ENCODE measurements at places on chromosomes 11 and 22.

- DNase-seq: no peak
These were observed 202.5 kb upstream of the CADM1 start for GRCh38 chr11:115706626-115707135.

- peak; percentile 14 for DNase-seq
These were observed 110.5 kb downstream of the ATG16L2 start for GRCh38 chr11:72924568-72925190.

- DNase-seq: peak; percentile 93
These were observed 38.4 kb upstream of the EMID1 start for GRCh38 chr22:29167032-29167911.

DNA sequence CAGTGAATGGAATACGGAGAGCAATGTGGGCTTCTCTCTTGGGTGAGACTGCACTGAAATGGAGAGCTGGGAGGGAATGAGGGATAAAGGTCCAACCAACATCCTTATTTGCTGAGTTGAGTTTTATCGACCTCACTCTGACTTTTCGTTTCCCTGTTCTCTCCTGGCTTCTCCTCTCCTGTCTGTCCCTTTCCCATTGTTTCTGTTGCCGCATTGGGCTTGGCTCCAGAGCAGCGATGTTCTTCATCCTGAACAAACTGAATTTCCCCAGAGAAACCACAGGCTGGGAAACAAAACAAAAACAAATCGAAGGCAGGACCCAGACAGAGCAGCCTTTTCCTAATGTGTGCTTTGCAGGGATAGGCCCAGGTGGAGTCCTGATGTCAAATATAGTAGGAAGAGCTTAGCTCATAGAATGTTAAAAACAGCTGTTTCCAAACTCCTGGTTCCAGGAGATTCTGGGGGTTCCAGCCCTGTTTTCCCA is 30.0 kb downstream of the MOV10L1 start:
- no peak for DNase-seq

DNA sequence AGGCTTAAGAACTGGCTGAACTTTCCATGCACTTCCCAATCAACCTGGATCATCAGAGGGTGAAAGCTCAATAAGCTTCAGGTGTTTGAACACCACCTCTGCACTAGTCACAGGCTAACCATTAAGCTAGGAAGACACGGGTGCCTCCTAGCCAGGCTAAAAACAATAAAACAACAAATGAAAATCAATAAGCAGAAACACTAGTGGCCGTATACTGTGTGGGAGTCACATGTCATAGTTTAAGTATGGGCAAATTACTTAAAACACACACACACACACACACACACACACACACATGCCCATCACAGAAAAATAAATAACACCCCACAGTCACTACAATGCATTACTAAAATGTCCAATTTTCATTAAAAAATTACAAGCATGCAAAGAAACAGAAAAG is 85.2 kb downstream of the APOL5 start:
- no peak for DNase-seq

- DNase-seq: peak; percentile 34
These were observed 6.8 kb downstream of the RNF214 start for GRCh38 chr11:117239295-117239694.

DNA sequence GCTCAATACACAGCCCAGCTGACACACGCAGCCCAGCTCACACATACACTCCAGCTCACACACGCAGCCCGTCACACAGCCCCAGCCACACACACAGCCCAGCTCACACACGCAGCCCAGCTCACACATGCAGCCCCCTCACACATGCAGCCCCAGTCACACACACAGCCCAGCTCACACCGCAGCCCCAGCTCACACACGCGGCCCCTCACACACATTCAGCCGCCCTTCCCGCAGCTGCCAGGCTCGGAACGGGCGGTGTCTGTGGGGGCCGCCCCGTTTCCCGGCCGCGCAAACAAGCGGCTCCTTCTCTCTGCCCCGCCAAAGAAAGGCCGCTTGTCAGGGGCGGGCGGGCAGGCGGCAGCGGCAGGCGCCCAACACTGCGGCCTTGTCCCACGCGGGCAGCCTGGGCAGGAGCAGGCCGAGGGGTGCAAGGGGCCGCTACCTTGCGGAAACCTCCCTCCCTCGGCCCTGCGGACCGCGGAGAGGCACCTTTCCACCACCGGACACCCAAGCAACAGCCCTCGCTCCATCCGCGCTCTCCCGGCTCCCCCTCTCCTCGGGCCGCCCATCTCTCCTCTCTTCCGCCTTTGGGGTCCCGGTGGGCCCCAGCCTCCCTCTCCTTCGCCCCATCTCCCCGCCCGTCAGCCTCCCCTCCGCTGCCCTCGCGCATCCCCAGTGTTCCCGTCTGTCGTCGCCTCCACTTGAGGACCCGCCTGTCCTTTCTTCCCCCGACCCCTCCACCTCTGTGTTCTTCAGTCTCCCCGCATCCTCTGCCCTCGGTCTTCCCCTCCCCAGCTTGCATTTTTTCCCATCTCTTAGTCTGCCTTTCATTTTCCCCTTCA is 2.2 kb downstream of the PHLDB1 start:
- no peak for DNase-seq

- no peak for DNase-seq
These were observed 3.9 kb downstream of the PRDM11 start for GRCh38 chr11:45150301-45150700.

DNA sequence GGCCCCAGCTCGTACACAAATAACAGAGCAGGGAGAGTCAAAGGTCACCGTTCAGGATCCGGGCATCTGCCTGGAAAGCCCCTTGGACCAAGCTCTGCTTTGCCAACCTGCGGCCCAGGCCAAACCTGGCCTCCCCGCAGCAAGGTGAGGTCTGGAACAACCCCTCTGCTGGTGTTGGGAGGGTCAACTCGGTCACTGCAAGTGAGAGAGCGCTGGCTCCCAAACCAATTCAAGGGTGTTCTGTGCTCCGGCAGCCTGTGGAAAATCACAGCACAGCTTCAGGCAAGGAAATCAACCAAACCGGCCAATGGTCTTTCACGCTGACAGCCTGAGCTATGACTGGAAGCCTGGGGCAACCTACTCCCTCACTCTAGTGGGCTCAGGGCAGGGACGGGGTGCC is 63.4 kb downstream of the MYH9 start:
- DNase-seq: no peak

- peak; percentile 43 for DNase-seq
These were observed 48.2 kb upstream of the SMCO4 start for GRCh38 chr11:93591247-93591898.

GRCh38 chr11:23973244-23973643 is 523.6 kb upstream of the LUZP2 start:
- no peak for DNase-seq

DNA sequence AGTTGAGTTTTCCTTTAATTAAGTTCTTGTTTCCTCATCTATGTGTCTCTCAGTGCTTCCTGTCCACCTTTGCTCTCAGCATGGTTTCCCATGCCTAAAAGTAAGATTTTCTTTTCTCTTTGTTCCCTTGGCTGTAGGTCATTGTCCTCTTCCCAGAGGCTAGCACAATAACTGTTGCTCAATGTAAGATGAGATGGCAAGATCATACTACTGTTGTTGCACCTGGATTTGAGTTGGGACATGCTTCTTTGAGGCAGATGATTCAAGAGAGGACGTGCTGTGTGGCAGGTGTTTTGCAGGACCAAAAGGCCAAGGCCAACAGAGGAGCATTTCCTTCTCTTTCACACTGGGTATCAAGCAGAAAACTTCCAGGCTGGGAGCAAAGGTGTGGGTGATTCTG is 11.3 kb upstream of the NELL1 start:
- DNase-seq: no peak

DNA sequence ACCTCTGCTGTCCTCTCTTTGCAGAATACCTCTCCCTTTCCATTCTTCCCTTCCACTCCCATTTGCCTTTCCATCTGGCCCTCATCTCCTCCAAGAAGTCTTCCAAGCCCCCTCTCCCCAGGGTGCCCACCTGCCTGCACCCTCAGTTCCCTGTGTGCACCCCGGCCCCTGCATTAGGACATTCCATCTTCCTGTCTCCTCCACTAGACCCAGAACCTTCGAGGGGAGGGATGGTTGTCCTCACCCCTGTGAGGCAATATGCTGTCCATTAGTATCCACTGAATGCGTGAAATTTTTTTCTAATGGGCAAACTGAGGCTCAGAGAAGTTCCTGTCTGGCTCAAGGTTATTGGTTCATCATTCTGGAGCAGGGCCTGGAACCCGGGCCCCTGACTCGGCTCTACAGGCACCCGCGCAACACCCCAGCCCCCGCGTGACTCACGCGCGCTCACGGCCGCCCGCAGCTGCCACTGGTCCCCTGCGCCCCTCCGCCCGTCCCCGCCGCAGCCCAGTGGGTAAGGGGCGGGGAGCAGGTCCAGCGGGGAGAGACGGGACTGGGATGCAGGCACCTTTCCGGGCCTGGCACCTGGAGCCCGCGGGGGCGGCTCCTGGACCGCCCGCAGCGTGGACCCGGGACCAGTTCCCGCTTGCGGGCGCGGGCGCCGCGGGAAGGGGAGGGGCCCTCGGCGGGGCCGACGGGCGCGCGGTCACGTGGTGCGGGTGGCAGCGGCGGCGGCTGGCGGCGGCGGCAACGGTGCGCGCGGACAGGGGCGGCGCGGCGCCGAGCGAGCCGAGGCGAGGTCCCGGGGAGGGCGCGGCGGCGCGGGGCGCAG is 7.0 kb downstream of the SEPTIN3 start:
- DNase-seq: no peak

DNA sequence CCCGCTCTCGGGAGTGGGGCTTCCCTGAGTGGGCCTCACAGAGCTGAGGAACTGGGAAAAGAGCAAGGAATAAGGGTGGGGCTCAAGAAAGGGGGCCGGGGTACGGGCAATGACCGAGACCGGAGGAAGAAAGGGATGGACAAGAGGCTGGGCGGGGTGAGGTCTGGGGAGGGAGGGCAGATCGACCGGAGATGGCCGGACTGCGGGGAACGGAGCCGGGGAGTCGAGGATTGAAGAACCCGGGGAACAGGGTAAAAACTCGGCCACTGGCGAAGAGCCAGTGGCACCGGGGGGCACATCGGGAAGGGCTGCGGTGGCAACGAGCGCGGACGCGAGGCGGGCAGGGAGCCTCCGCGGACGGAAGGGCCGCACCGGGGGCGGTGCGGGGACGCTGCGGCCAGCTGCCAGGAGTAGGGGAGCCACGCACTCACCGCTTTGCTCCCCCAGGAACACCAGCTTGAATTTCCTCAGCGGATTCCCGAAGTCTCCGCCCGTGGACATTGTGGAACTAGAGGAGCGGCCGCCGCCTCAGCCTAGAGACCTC is 667 bp downstream of the RAB6A start:
- no peak for DNase-seq

DNA sequence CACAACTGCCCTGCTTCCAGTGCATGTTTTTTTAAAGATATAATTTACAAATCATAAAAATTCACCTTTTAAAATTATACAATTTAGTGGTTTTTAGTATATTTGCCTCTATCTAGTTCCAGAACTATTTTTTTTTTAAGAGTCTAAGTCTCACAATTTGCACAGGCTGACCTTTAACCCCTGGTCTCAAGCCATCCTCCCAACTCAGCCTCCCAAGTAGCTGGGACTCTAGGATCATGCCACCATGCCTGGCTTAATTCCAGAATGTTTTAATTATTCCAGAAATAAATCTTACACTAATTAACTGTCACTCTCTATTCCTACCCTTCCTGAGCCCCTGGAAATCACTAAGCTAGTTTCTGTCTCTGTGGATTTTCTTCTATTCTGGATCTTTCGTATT is 1.4 kb upstream of the ARCN1 start:
- no peak for DNase-seq

DNA sequence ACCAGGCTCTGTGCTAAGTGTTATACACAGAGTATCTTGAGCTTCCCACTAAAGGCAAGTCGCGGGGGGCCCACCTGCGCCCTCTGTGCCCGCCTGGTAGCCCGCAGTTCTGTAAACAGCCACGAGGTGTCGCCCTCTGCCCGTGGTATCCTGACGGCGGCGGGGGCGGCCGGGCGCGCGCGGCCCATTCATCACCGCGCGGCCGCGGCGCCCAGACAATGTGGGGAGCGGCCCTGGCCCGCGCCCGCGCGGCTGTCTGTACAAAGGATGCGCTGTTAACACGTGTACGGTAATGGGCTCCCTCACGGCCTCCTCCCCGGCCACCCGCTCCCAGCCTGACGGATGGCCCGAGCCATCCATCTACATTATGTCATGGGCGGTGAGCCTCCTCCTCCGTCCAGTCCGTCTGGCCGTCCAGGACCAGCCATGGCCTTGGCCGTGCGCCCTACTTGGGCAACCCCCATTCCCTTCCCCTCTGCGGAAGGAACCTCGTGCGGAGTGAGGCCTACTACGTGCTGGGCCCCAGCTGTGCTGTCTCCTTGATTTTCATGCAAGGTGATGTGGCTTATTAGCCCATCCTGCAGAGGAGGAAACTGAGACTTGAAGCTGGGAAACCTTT is 99.4 kb downstream of the MIAT start:
- no peak for DNase-seq

- no peak for DNase-seq
These were observed 81.5 kb upstream of the BID start for GRCh38 chr22:17855572-17856290.

GRCh38 chr22:40196628-40197360 is 19.1 kb downstream of the TNRC6B start:
- DNase-seq: peak; percentile 78

DNA sequence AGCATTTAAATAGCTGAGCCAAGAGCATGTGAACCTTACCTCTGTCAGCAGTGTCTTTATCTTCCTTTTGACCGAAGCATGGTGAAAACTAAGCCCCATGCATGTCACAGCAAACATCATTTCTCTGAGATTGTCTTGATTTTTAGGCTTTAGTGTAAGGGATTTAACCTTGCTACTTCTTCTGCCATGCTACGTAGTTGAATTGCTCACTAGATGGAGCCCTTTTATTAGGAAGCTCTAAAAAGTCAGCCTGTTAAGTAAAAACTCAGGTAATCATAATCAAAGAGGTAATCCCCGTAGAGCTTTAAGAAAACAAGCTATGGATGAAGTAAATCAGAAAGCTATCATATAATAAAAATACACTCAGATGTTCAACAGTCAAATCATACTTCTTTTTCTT is 149.5 kb downstream of the PGR start:
- no peak for DNase-seq

- no peak for DNase-seq
These were observed 6.6 kb downstream of the F2 start for GRCh38 chr11:46725338-46726205.

DNA sequence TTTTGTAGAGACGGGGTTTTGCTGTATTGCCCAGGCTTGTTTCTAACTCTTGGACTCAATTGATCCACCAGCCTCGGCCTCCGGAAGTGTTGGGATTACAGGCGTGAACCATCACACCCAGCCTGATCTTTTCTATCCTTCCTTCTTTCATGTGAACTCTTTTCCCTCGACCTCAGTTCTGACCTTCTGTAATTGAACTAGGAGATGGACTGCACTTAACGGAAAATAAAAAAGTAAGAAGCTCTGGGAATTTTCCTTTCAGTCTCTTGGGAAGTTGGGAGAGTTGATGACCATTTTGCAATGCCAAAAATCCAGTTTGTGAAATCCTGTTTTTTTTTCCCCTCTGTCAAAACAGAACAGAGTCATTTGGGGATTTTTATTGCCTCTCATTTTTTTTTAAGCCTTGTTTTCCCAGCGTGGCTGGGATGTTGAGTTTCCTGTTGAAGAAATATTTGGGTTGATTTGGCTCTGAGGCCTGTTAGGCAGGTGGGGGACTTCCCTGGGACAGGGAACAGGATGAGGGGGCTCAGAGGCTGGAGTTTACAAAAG is 26.9 kb upstream of the CYB5R3 start:
- no peak for DNase-seq
